ENCODE measurements at places on chromosomes 6 and 20.
A peak's percentile ranks its signal among the peaks of the same experiment; 100 is the strongest.

- peak; percentile 8 for DNase-seq
Measured at GRCh38 chr20:58327211-58327610, 17.7 kb downstream of the RAB22A start.

DNA sequence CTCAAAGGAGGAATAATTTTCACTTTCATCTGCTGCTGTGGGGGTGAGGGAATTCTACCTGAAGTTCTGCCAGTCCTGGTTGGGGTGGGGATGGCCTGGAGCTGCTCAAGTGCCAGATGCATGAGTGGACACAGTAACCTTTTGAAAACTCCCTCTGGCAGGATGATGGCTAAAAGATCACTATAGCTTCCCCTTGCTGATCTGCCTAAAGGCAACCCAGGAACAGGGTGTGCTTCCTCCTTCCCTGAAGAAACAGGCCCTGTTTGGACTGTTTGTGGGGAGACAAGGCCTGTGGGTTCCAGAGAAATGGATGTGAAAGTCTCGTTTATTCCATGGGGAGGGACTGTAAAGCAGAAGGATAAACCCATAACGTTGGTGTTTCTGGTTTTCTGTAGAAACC lies 176.9 kb downstream of the DTNBP1 start:
- no peak for DNase-seq

- no peak for DNase-seq
Measured at GRCh38 chr6:116393430-116393829, 22.7 kb downstream of the DSE start.

- DNase-seq, result no peak
Measured at GRCh38 chr20:17511401-17511800, 19.8 kb downstream of the BFSP1 start.

DNA sequence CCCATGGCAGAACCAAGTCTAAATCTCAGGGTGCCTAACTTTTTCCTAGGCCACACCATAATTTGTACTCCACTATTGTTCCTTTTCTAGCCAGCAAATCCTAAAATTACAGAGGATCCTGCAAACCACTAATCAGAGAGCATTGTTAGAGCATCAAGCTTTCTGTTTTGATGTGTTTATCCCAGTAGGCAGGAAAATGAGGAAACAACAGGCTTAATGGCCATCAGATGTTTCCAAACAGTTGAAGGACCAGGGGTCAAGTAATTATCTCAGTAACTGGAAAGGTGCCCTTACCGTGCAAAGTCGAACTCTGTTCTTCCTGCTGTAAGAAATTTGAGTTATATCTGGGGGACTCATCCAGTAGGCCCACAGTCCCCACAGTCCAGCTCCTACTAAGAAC lies 58.7 kb downstream of the RALY start:
- no peak for DNase-seq

DNA sequence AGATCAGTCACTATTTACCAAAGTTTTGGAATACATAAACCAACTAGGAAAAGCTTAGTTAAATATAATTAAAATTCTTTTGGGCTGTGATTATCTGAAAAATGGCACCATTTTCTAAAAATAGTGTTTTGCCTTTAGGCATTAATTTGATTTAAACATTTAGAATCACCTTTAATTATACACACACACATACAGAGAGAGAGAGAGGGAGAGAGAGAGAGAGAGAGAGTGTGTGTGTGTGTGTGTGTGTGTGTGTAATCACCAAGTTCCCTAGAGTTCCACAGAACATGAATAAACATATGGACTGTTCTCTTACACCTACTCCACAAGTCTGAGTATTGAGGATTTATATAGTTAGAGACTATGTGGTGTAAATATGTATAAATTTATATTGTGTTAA lies 141.2 kb upstream of the ATXN1 start:
- DNase-seq, result no peak

GRCh38 chr6:81693266-81693665 lies 59.2 kb downstream of the TENT5A start:
- DNase-seq, result no peak

GRCh38 chr6:140459209-140459608 lies 1084.8 kb upstream of the CITED2 start:
- no peak for DNase-seq

DNA sequence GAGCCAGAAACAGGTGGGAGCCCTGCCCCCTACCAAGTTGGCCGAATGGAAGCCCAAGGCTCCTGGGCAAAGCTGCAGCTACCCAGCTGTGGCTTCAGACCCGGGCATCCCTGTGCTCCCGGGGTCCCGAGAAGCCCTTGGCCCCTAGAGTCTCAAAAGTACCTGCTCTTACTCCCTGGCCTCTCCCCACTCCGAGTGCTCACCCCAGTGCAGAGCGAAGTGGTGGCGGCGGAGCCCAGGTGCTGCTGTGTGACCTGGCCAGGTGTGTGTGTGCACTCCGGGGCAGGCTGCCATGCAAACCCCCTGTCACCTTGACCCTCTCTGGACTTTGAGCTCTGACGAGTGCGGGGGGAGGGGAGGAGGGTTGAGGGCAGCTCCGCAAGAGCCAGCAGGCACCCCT lies 493.8 kb upstream of the MANEA start:
- DNase-seq, result no peak

- no peak for DNase-seq
Measured at GRCh38 chr6:7138921-7139358, 31.2 kb downstream of the RREB1 start.

- DNase-seq, result no peak
Measured at GRCh38 chr6:20830576-20830975, 296.3 kb downstream of the CDKAL1 start.

GRCh38 chr6:15248451-15249370 lies 2.8 kb downstream of the JARID2 start:
- peak; percentile 97 for DNase-seq

DNA sequence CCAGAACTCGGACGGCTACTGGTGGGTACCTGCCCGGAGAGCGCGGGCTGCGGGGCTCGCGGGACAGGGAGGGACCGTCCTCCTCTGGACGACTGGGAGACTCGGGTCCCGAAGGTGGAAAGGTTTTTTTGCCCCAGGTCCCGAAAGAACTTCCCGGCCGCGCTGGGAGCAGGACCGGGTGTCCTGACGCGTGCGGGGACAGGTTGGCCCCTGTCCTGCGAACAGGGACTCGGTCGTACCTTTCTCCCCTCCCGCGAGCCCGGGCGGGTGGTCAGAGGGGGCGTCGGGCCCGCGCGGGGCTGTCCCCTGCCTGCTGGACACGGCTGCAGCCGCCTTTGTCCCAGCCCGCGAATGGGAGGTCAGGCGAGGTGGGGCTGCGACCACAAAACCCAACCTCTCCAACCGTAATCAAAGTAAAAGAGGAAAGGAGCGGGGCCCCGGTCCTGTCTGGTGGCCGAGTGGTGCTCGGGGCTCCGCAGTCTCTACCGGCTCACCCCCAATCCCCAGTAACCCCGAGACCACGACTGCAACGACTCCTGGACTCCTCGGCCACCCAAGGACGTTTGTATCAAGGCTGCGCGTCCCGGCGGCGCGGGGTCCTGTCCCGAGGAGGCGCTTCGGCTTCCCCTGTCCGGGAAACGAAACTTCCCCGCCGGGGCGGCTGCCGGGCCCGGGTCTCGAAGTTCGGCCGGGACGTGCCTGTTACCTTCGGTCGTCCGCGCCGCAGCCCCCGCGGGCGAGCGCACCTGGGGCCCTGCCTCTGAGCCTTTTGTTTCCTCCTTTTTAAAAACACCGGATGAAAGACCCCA lies 798 bp downstream of the DSP start:
- DNase-seq, result no peak

DNA sequence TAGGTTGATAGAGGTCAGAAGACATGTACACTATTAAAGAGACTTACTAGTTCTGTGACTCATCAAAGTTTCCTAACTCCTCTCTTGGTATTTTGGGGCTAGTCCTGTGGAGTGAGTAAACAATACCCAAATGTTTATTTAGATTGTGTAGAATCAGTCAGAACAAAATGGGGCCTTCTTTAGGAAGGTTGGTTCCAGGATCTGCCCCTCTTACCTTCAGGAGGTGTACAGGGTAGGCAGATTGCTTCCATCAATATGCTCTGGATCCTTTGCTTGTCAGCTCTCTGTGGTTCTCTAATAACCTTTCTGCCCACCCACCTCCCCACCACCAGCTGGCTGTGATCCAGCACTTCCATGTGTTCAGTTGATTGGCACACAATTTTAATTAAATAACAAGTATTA lies 107.0 kb downstream of the POPDC3 start:
- no peak for DNase-seq

GRCh38 chr6:44708208-44708607 lies 320.7 kb downstream of the CDC5L start:
- DNase-seq, result no peak

DNA sequence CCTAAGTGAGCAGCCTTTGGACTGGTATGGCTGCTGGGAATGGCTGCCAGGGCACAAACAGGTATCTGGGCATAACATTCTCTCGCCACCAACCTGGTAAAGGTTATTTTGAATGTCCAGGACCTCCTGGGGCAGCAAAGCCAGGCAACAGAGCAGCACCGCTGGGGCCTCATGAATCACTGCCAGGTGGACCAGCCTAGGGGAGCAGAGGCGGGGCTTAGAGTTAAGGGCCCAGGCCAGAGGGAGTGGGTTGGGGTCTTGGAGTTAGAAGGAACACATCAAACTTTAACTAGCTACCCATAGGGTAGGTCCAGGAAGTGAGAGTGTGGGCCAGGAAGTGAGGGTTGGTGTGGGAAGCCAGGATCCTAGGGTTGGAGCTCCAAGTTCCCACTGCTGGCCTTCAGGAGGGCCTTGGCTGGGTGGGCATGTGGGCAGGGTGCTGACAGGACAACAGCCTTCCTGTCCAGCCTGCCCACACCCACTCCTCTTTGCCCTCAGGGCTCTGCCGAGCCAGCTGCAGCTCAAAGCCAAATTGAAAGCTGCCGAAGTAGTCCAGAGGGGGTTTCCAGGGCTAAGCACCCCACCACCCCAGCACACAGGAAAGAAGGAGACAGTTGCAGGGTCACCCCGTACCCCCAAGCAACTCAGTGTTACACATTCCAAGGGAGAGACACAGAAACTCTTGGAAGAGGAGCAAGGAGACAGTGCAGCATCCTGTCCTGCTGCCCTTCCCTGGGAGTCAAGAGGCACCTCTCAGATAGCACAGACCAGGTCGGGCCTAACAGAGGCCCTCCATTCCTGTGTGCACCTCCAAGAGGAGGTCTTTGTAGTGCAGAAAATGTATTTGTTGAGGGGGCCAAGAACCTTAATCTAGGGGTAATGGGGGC lies 2.6 kb downstream of the NFKBIE start:
- DNase-seq, result no peak

DNA sequence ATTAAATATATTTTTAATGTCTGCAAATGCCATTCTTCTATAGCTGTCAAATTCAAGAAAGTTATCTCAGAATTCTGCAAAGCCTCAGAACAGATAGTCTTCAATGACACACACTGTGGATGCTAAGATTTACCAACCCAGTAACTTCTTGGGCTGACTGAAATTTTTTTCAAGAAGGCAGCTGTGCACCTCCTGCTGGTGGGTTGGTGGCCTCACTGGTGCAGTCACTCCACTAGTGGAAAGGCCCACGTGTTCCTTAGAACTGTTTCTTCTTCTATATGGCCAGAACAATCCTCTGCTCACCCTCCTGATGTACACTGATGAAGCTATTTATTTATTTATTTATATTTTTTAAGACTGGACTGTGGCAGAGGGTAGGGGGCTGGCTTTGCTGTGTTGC lies 28.1 kb upstream of the MTCL3 start:
- no peak for DNase-seq

- DNase-seq, result no peak
Measured at GRCh38 chr6:111176038-111176759, 88.9 kb downstream of the SLC16A10 start.

- no peak for DNase-seq
Measured at GRCh38 chr6:78688668-78689067, 178.7 kb upstream of the IRAK1BP1 start.

DNA sequence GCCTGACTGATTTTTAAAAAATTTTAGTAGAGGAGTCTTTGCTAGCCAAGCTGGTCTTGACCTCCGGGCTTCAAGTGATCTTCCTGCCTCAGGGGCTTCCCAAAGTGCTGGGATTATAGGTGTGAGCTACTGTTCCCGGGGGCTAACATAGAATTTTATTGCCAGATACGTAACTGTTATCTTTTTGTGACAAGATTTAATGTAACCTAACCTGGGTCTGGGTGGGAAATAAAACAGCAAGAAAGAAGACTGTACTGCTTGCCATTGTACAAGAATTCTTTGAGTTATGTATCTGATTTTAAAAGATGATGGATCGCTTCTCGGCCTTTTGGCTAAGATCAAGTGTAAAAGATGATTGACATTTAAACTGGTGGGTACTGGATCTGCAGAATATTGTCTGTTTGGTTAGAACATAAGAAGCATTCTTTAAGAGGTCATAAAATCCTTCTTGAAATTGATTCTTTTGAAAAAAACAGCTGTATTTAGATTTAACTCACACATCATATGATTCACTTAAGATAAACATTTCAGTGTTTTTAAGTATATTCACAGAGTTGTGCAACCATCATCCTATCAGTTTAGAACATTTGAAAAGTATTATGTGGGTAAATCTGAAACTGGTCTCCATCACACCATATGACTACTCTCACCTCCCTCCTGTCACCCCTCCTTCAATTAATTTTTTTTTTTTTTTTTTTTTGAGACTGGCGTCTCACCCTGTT lies 21.6 kb downstream of the TPX2 start:
- no peak for DNase-seq

DNA sequence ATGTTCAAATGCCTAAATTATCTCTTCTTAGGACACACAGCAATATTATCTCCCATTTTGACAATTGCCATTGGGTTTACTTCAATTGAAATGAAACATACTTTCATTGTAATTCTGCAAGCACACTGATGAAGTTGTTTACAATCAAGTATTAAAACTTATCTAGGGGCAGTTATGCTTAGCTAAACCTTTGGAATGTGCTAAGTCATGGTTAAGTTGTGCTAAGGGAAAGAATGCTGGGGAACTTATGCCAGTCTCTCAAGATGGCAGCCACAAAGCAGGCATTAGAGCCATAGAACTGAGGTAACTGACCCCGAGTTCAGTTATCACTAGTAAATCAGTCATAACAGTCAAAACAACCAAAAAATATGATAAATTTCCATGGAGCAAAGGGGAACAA lies 59.1 kb upstream of the NT5E start:
- DNase-seq, result no peak

GRCh38 chr6:159461998-159462397 lies 231.0 kb downstream of the SOD2 start:
- no peak for DNase-seq

DNA sequence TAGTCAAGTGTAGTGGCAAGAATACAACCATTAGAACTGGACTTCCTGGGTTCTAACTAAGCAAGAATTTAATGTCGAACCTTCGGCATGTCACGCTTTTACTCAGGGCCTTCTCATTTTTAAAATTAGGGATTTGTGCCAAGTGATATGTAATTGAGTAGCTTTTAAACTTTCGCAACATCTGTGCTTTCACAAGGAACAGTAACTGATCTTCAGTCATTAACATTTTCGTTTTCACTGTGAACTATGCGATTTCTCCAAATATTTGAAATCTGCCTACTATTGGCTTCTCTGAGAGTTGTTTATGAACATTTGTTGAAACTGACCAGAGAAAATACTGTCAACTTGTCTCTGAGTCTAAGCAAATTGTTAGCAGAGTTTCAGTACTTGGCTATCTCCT lies 27.6 kb downstream of the GRM1 start:
- DNase-seq, result no peak

DNA sequence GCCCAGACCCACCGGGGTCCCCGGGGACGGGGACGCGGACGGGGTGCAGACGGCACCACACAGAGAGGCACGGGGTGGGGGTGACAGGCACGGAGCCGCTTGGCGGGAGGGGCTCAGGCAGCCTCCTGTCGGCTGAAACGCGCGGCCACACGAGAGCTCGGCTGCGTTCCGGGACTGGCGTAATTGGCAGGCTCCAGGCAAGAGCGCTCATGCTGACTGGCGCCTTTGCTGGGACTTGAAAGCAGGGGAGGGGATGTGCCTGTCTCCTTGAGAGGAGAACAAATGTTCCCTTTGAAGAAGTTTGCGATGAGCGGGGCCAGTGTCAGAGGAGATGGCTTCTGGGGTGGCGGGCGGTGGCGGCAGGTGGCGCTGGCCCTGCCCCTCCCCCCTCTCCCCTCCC lies 25.8 kb downstream of the BHLHE23 start:
- DNase-seq, result no peak

Measured in hematopoietic multipotent progenitor cell treated with erythropoietin and hydrocortisone succinate and interleukin-3 and kit ligand, for 8 days (in vitro differentiated cells).